Breast epithelium (tissue), 4 donors: ENCODE measurements at places on chromosomes 3 and 15.

DNA sequence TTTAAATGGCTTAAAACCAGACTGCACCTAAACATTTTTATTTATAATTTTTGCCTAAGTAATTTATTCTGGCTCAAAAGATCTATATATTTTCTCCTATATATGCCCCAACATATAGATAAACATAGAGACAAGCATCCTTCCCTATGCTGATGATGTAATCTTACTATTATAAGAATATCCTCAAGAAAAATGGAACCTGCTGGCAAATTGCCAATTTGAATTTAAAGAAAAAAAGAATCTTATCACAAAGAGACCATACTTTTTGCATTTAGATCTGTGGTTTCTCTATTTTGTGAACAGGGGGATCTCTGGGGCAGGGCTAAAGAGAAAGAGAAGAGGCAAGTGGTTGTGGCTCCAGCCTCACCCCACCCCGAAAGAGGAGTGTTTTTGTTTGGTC lies 107.2 kb upstream of the CMC1 start:
- no peak for DNase-seq

DNA sequence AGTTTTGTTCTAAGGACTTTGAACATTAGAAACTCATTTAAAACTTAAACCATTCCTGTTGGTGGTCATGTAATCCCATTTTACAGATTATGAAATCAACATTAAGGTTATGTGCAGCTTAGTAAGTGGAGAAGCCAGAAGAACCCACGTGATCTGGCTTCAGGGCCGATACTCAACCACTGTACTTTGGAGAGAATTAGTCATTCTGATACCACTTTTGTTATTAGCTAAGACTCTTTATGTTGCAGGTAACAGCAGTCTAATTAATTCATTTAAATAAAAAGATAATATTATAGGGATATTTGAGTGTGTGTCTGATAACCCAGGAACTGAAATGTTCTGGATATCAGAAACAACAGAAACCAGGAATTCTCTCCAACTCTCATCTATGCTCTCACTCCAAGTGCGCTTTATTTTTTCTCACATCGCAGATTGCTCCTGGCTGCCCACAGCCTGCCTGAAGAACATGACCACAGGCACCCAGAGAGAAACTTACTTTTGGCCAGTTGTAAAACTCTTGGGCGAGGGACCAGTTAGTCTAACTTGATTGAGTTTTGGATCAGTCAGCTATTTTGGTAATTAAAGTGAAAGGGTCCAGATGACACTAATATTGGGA lies 25.2 kb downstream of the UBE2E1 start:
- no peak for DNase-seq

DNA sequence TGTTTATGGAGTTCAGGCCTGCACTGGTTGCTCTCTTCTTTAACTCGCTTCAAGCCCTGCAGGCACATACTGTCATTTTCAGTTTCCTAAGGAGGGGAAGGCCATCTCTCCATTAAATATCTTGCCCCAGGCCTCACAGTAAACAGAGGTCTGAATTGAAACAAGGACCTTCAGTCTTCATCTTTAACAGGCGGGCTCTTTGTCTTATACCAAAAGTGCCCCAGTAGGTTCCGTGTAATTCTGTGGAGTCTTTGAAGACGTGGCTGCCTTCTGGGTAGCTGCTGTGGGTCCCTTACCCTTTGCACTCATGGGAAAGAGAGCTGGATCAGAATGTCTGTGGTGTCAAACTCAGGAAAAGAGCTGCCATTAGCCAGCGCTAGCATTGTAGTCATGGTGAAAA lies 161.2 kb downstream of the APBA2 start:
- DNase-seq: no peak

- DNase-seq: no peak
These were observed 132.9 kb upstream of the SLC6A11 start for GRCh38 chr3:10683106-10683505.

DNA sequence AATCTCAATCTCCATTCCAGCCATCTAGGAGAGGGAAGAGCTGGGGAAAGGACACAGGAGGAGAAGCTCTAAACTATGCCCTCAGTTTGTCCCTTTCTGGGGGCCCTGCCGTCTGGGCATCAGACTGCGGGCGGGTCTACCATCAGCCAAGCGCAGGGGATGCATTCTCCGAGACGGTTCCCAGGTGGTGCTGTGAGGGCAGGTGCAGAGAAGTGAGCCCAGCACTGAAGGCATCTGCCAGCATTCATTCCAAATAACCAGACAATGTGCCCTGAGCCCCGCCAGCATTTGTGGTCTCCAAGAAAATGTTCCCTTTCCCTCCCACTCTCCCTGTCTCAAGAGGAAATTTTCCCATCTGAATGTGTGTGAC lies 265.7 kb downstream of the XXYLT1 start:
- no peak for DNase-seq

- DNase-seq: no peak
These were observed 62.2 kb upstream of the CTSH start for GRCh38 chr15:79007066-79007465.

- no peak for DNase-seq
These were observed 61.6 kb upstream of the ETV5 start for GRCh38 chr3:186170516-186170915.

DNA sequence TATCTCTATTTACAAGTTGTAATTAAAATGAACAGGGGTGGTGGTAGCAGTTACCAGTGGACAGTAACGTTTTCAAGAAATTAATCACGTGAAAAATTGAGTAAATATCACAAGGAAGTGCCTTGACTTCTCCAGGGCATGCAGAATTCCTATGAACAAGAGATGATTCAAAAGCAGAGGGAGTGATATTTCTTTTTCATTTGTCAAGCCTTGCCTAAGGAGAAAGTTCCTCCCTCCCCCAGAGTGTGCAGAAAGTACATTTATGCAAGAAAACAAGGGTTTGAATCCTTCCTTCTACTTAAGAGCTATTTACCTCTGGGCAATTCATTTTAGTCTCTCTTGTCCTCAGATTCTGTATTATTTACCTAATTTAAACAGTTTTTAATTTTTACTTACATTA lies 53.3 kb upstream of the ZNF385D start:
- no peak for DNase-seq

DNA sequence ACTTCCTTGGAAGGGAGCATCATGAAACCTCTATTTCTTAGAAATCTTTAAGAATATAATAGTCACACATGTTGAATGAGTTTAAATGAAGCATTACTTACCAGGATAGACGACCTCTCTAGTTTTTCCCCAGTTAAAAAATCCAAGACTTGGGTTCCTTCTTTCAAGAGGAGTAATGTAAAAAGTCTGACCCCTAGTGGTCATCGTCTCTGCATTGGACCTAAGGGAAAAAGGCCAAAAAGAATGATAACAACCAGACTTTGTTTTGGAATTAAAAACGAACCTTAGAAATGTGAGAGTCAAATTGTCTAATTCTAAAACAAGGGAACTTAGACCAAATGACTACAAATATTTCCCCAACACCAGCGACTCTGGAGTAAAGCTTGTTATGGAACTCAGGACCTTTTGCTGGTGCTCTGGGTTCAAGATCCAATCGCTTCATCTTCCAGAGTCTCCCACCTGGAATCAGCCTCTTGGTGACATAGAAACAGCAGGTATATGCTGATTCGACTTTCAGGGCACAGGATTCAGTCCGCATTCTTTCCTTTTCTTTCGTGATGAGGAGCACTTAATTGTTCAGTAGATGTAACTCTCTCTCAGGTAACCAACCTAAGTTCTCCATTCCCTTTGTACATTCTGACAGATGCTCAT lies 214.8 kb upstream of the TPRG1 start:
- DNase-seq: no peak

- no peak for DNase-seq
These were observed 312.1 kb upstream of the TGFBR2 start for GRCh38 chr3:30294241-30294667.
